Karpas-422 (cell line): ENCODE measurements at places on chromosomes 1 and 21.

GRCh38 chr1:5884110-5884509 lies 108.1 kb downstream of the NPHP4 start:
- no peaks in the 10 kb centered on the region for H3K27me3 ChIP-seq
- no peak overlapping the region for H3K27ac ChIP-seq
- H3K4me3 ChIP-seq: no peak overlapping the region

DNA sequence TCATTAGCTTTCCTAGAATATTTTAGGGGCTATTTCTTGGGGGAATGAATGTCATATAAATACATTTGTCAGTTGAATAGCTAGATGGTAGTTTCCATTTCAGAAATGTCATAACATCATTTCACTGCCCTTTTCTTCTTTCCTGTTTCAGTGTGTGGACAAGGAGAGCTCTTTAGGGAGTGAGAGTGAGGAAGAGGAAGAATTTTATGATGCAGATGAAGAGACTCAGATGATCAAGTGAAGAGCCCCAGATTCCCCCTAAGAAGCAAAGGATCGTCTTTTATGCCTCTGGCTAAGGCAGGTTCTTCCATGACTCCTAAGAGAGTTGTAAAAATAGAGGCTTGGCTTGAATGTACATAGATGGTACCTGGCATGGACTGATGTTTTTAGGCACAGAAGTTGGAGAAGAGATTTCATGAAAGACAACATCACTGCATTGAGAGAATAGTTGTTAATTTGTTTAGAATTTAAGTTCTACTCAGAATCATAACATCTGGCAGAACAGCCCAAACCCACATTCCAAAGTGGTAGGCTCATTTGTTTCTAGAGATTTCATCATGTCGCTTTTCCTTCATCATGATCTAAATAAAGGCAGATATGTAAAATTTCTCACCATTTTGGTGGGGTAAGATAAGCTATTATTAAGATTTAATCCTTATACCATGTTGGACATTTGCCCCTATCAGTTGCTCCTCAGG lies 44.2 kb upstream of the MAB21L3 start:
- no peaks in the 10 kb centered on the region for H3K36me3 ChIP-seq
- H3K4me1 ChIP-seq: no peaks in the 10 kb centered on the region
- H3K27ac ChIP-seq: no peak overlapping the region
- H3K27me3 ChIP-seq: no peaks in the 10 kb centered on the region

GRCh38 chr21:46158666-46159300 lies 3.4 kb upstream of the FTCD start:
- H3K4me1 ChIP-seq: no peaks in the 10 kb centered on the region
- H3K36me3 ChIP-seq: no peaks in the 10 kb centered on the region
- no peak overlapping the region for H3K27ac ChIP-seq
- DNase-seq: no peak

DNA sequence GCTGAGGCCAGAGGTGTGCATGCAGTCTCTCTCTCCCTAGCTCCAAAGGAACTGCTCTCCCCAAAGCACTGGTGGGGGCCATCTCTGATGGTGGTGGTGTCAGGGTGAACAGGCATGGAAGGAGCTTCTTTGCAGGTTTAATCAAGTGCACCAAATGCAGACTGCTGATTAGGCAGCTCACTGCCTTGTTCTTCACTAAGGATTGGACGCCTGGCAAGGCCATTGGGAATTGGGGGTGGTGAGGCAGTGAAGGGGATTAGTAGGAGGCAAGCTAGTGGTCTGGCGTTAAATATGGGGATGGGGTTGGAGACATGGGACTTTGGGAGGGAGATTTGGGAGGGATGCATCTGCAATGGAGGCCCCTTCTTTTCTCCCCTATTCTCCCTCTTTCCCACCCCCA lies 1.5 kb downstream of the CACNA1E start:
- DNase-seq: no peak
- H3K27ac ChIP-seq: no peak overlapping the region
- no peaks in the 10 kb centered on the region for H3K36me3 ChIP-seq
- H3K27me3 ChIP-seq: no peaks in the 10 kb centered on the region
- H3K4me1 ChIP-seq: no peaks in the 10 kb centered on the region
